ENCODE measurements at places on chromosomes 3 and 15.

GRCh38 chr3:175184392-175184791 lies 325.3 kb downstream of the NAALADL2 start:
- DNase-seq = no peak

- DNase-seq = peak; percentile 52
Measured at GRCh38 chr3:164459521-164460151, 618.7 kb downstream of the SI start.

- DNase-seq = no peak
Measured at GRCh38 chr3:64170270-64170669, 55.0 kb downstream of the PRICKLE2 start.

GRCh38 chr3:112755845-112756613 lies 90.6 kb downstream of the CD200R1L start:
- DNase-seq = no peak

DNA sequence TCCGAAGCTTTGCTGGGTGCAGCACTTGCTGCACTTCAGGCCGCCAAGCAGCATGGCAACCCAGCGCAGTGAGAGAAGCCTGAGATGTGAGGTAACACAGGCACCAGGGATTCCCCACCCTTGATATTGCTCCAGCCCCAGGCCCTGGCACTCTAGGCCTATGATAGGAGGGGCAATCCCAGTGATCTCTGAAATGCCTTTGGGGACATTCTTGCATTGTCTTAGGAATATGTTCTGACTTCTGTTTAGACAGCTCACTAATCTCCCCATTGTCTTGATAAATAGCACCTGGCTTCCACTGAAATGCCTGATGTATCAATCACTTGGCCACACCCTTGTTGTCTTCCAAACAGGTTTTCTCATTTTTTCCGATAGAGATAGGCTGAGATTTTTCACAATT lies 102.8 kb downstream of the SOX14 start:
- no peak for DNase-seq

GRCh38 chr3:186352369-186352768 lies 9.7 kb downstream of the DGKG start:
- no peak for DNase-seq

DNA sequence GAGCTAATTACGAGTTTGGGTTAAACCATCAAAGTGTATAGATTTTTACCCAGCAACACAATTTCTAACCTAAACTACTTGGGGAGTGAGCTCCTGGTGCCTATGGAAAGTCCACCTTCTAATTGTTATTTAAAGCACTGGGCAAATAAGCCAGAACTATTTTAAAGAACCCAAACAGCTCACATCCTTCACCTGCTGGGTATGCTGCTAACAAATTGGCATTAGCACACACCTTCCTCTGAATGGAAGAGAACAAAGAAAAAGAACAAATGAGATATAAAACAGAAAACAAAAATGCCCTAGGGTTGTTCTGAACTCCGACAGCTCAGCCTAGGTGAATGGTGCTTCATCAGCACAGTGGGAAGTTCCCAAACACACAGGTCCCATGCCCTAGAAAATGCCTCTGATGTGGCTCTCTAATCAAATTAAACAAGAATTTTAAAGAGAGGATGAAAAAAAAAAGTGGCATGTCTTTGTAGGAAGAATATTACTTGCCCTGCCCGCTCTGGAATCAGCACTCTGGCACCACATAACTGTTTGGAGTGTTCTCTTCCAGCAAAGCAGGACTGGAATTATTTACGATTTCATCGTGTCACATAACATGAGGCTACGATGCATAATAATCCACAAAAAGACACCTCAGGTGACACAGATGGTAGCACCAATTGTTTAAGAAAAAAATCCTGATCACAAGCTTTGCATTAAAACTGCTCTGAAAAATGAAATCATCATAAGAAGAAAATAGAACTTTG lies 334.4 kb downstream of the GBE1 start:
- no peak for DNase-seq

- no peak for DNase-seq
Measured at GRCh38 chr3:140424726-140425125, 253.1 kb upstream of the TRIM42 start.

GRCh38 chr15:83185561-83185960 lies 22.1 kb downstream of the HDGFL3 start:
- DNase-seq = no peak

GRCh38 chr3:130504701-130505100 lies 12.3 kb upstream of the COL6A6 start:
- DNase-seq = no peak

DNA sequence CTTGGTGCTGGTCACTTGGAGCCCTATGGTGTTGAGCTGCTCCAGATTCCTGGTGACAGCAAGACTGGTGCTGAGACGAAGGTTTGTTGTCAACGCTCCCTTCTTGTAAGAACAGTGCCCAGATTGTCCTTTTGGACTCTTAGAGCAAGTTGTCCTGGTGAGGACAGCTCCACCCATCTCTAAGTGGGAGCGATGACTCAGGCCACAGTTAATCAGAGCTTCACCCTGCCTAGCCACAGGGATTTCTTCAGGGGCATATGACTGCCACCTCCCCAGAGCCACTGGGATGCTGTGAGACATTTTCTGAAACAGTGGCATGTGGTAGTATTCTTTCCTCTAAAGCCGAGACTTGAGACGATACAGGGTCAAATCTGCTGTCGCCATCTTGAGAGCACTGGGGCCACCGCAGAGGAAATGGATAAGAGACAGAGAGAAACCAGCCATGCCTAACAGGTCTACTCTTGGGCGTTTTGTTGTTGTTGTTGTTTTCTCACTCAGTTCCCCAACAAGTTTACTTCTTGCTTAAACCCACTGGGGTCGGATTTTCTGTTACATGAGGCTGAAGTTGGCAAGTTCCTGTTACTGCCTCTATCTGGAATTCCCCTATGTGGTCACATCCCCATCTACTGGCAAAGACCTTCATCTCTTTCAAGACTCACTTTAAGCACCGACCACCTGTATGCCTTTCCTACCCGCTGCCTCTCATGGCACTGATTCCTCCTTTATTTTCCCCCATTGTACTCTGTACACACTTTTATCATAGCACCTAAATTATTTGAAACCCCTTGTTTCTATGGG lies 16.0 kb upstream of the PCOLCE2 start:
- DNase-seq = no peak

DNA sequence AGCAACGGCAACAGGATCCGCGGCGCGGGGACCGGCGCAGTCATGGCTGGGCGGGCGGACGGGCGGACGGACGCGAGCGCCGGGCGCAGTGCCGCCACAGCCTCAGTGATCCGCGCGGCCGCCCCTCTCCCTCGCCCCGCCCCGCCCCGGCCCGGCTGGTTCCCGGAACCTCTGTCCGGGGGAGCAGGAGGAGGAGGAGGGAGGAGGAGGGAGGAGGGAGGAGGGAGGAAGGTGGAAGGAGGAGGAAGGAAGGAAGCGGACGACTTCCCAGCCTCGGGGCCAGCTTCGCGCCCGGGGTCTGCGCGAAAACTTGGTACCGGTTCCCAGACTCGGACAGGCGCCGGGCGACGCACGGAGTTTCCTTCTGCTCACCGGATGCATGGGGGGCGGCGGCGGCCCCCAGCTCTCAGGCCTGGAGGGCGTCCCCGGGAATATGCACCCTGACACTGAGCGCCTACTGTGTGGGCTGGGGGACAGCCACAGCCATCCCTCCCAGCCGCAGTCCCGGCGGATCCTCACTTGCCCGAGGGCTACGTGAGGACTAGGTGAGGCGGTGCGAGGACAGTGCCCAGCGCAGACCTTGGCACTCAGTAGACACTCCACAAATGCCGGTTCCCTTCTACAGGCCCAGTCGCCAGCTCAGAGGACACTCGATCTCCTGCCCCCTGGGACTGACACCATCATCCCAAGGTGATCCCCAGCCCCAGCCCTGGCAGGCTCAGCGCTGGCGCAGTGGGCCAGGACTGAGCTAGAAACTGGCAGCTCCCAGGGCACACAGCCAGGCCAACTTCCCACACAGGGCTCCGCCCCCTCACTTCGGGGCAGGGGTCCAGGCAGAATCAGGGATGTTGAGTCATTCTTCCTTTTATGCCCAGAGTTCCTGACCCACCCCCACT lies at the start of gene SHISA5:
TSS of gene SHISA5 (minus strand) at position 124 of the 896 bp plus-strand sequence. CDS start at position 44, 80 bp downstream.
- peak; percentile 6 for DNase-seq

DNA sequence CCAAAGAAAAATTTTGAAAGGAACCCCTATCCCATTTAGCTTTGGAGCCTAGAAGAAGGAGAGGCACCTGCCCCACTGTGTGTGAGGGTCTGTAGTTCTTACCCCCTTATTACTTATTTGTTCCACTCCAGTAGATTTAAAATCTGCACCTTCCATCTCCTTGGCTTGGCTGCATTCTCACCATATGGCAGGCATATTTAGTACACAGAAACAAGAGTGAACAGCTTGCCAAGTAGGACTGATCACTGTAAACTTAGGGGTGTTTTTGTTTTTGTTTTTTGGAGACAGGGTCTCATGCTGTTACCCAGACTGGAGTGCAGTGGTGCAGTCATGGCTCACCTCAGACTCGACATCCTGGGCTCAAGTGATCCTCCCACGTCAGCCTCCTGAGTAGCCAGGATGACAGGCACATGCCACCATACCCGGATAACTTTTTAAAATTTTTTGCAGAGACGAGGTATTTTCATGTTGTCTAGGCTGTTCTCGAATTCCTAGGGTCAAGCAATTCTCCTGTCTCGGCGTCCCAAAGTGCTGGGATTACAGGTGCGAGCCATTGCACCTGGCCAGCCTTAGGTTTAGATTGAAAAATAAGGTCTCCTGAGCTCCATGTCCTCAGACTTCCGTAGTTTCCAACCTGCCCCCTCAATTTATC lies 14.1 kb upstream of the ANXA2 start:
- DNase-seq = no peak

GRCh38 chr15:91027677-91028076 lies 5.3 kb upstream of the VPS33B start:
- DNase-seq = no peak

- DNase-seq = no peak
Measured at GRCh38 chr15:37823601-37824275, 110.7 kb upstream of the TMCO5A start.

GRCh38 chr3:141714671-141715070 lies 23.4 kb upstream of the RNF7 start:
- DNase-seq = no peak

GRCh38 chr15:63070681-63071129 lies 28.2 kb downstream of the TPM1 start:
- DNase-seq = no peak

- DNase-seq = no peak
Measured at GRCh38 chr3:51646091-51646490, 25.0 kb upstream of the TEX264 start.

- DNase-seq = no peak
Measured at GRCh38 chr3:89289574-89290190, 182.3 kb downstream of the EPHA3 start.

GRCh38 chr3:145159640-145160039 lies 1001.3 kb downstream of the PLOD2 start:
- DNase-seq = no peak

- no peak for DNase-seq
Measured at GRCh38 chr3:52405066-52405465, 39.8 kb downstream of the SEMA3G start.

DNA sequence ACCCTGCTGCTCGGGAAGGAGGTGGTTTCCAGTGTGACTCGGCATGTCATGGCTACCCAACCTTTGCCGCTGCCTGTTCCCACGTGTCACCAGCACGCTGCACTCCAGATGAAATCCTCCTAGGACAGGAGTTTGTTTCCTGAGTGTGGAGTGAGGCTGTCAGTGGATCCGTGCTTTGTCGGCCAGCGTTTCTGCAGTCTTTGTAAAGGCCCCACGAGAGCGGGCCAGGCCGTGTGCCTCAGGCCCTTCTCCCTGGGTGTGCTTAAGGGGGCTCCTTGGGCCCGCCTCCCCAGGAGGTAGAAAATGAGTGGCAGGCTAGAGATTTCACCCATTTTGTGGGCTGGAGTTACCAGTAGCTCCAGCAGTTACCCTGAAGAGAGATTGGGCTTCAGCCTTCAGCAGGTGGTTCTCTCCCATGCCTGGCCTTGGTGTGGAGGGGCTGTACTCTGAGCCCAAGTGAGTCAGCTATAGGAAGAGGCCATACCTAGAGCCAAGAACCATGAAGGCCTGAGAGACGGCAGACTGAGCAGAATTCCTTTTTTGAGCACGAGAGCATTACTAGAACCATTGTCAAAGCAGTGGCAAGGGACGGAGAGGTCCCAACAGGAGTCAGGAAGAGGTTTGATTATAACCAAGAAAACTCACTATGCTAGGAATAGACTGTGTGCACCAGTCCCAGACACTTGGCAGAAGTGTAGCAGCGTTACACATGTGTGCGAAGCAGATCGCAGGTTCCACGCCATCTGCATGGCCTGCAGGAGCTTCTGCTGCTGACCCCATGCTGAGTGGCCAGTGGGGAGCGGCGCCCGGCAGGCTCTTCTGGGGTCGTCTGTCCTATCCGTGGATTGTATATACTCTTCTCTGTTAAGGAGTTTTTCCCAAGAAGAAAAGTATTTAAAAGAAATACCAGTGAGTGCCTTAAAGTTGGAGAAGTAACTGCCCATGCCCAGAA lies 14.5 kb downstream of the MAP6D1 start:
- DNase-seq = no peak
